Kidney (tissue), 22 donors: ENCODE measurements at places on chromosomes 2 and 18. TPM values are rescaled to one million over a fixed set of nuclear protein-coding genes. Genes with fewer than 3 reads are reported as not detected.

DNA sequence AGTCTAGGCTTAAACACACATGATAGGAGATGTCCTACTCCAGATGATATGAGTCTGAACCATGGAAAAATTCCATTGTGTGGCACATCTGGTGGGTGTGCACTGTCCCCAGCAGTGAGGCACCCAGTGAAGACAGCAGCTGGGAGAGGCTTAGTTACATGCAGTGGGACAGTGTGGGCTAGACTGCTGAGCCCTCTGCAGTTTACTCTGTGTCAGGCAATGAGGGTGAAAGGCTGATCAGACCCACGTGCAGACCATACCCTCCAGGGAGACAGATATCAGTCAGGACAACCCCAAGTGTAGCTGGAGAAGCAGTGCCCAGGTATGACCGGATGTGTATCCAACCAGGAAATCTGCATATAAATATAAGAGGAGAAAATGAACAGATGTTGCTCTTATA lies 13.4 kb downstream of the IL37 start:
- no peak overlapping the region for H3K27ac ChIP-seq
- no peak for DNase-seq
- H3K4me1 ChIP-seq = no peaks in the 10 kb centered on the region
- no peaks in the 10 kb centered on the region for H3K36me3 ChIP-seq
- H3K4me3 ChIP-seq = no peak overlapping the region

- H3K27ac ChIP-seq = no peak overlapping the region
- H3K4me3 ChIP-seq = no peak overlapping the region
- H3K27me3 ChIP-seq = no peaks in the 10 kb centered on the region
- peaks cover 19% of the 10 kb centered on the region for H3K4me1 ChIP-seq
Observed at GRCh38 chr2:47896450-47896968, 9.8 kb downstream of the FBXO11 start.

GRCh38 chr2:1516798-1517060 lies 103.5 kb downstream of the TPO start:
- no peaks in the 10 kb centered on the region for H3K4me1 ChIP-seq
- no peaks in the 10 kb centered on the region for H3K27me3 ChIP-seq
- no peaks in the 10 kb centered on the region for H3K36me3 ChIP-seq
- H3K4me3 ChIP-seq = no peak overlapping the region

DNA sequence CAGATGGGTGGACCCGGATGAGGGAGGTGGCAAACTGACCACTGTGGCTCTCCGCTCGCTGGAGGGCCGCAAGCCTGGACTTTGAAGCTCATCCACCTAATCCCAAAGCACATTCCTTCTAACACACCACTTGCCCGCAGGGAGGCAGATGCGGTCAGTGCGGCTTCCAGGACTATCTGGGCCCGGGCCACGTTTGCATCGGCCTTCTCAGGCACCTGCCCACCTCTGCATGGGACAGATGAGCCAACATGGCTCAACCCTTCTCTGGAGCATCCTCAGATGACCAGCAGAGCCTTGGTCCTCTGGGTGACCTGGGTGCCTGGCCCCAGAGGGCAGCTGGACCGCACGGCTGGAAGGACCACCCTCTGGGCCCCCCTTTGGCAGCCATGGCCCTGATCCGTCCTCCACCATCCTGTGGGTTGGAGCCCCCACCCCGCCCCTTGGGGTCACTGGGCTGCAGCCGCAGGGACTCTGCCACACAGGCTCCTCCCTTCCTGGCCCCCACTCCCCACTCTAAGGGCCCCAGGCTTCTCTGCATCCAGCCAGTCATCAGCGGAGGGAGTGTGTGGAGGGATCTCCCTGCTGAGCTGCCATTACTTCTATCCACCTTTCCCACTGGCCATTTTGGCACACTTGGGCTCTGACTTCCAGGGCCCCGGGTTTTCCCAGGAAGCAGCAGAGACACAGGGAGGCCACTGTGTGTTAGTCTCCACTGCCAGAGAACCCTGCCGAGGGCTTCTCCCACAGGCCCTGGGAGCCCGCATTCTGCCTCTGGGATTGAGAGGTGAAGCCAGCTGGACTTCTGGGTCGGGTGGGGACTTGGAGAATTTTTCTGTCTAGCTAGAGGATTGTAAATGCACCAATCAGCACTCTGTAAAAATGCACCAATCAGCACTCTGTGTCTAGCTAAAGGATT lies 12.3 kb downstream of the HDAC4 start:
- peak; percentile 56 for DNase-seq
- no peaks in the 10 kb centered on the region for H3K36me3 ChIP-seq
- no peak overlapping the region for H3K27ac ChIP-seq
- no peak overlapping the region for H3K4me3 ChIP-seq
- H3K27me3 ChIP-seq = no peaks in the 10 kb centered on the region

GRCh38 chr2:229860334-229860733 lies 61.5 kb downstream of the TRIP12 start:
- DNase-seq = no peak
- no peaks in the 10 kb centered on the region for H3K27me3 ChIP-seq
- no peak overlapping the region for H3K27ac ChIP-seq
- peaks cover 5% of the 10 kb centered on the region for H3K36me3 ChIP-seq
- H3K4me3 ChIP-seq = no peak overlapping the region

DNA sequence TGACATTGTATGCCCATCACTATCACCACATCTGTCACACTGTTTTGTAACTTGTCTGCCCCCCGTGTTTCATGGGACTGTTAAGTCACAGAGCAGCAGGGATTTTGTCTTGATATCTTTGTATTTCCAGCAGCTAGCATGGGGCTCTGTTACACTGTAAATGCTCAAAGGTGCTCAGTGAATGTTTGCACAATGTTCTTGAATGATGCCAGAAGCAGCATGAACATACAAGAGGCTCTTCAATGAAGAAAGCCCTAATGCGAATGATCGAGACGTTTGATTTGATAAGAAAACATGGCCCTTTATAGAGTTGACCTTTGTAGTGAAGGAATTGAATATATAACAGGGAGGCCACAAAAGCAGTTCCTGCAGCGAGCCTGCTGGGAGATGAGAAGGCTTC lies 120.9 kb upstream of the TTC39C start:
- H3K36me3 ChIP-seq = no peaks in the 10 kb centered on the region
- H3K27ac ChIP-seq = no peak overlapping the region
- no peaks in the 10 kb centered on the region for H3K4me1 ChIP-seq
- no peak for DNase-seq

DNA sequence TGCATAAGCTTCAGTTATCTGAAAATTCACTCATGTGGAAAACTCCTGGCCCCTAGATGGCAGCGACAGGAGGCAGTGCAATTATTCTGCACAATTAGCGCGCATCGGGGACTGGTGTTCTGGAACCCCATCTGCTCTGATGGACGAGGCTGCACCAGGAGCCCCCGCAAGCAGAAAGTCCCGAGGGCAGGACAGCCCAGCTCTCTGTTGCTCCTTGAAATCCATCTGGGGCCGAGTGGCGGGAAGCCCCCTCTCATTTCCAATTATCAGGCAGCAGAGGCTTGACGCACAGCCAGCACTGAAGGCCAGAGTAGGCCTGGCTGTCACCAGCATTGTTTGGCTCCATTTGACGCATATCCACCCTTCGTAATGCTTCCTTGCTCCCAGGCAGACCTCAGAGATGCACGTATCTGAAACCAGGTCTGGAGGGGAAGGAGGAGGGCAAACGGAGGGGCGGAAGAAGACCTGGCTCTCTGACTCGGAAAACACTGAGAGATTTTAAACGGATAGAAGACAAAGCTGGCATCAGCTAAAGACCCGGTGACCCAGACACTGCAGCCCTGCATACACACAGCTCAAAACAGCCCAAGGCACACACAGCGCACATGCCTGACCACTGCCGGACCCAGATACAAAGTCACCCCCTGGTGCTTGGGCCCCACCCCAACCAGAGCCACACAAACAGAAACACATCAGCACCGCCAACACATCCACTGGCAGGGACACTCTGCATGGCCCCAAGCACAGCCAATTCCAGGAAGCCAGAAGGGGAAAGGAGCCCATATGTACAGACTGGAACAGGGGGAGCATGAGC lies 69.8 kb downstream of the TNS1 start:
- peak overlapping the region; percentile 39 for H3K4me3 ChIP-seq
- H3K27me3 ChIP-seq = no peaks in the 10 kb centered on the region
- peak overlapping the region; percentile 91 for H3K27ac ChIP-seq
- peaks cover 30% of the 10 kb centered on the region for H3K36me3 ChIP-seq
- peak; percentile 75 for DNase-seq
- H3K4me1 ChIP-seq = peaks cover 94% of the 10 kb centered on the region

DNA sequence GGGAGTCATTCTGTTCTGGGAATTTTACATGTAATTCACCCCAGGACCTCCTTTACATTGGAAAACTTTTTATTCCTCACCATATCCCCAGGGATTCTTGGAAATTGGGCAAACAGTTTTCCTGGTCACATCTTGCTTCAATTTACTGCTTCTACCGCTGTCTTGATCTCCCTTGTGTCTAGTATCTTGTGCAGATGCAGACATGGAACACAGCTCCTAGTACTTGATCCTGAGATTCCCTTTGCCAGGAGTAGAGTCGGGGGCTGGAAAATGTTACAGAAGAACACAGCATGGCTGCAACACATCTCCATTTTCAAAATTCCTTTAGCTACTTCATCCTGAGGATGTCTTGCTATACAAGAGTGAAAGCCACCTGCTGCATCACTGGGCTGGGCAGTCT lies 472.8 kb downstream of the PLCL1 start:
- no peaks in the 10 kb centered on the region for H3K27me3 ChIP-seq
- no peaks in the 10 kb centered on the region for H3K36me3 ChIP-seq
- H3K4me1 ChIP-seq = peaks cover 4% of the 10 kb centered on the region
- DNase-seq = no peak

DNA sequence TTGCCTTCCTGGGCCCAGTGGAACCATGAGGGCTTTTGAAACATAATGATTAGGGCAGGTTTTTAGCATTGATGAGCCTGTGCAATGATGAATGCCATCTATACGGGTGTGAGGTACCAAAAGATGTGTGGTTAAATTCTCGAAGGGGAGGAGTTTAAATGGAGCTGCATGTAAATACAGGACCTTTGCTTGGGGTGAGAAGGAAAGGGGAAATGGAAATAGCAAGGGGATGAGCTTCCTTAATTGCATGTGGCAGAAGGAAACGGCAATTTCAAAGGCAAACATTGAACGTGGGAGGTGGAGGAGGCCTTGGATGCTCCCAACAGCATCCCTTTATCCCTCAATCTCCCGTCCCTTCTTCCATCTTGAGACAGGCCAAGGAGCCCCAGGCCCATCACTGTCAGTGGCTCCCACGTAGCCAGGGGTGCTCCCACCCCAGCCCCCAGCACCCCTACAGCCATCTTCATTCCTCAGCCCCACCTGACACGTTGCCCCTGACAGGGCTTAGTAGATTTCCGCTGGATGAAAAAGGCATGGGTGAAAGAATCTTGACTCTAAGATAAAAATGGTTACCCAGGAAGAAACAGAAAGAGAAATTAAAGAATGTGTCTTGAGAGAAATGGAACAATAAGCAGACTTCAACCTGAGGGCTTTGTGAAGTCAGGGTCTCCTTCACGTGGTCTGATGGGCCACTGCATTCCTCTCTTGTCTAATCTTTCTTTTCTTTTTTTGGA lies 32.5 kb downstream of the INPP5D start:
- no peak overlapping the region for H3K4me3 ChIP-seq
- peak; percentile 16 for DNase-seq
- no peaks in the 10 kb centered on the region for H3K36me3 ChIP-seq
- no peak overlapping the region for H3K27ac ChIP-seq
- H3K4me1 ChIP-seq = no peaks in the 10 kb centered on the region
- no peaks in the 10 kb centered on the region for H3K27me3 ChIP-seq

DNA sequence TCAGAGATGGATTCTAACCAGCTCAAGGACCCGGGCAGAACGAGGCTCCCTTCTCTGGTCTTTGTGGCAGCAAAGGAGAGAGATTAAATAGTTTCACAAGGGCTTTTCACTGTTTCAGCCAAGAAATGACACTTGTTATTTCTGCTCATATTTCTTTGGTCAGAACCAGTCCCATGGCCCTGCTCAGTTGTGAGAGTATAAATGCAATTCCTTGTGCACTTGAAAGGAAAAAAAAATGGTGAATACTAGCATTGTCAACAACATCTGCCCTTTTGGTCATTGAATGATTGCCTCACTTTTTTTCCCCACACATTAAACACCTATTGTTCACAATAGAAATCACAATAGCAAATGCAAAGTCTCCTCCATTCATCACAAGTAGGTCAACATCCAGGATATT lies 104.4 kb downstream of the RDH14 start:
- no peak overlapping the region for H3K4me3 ChIP-seq
- no peaks in the 10 kb centered on the region for H3K36me3 ChIP-seq
- H3K27me3 ChIP-seq = no peaks in the 10 kb centered on the region
- DNase-seq = no peak
- no peaks in the 10 kb centered on the region for H3K4me1 ChIP-seq

DNA sequence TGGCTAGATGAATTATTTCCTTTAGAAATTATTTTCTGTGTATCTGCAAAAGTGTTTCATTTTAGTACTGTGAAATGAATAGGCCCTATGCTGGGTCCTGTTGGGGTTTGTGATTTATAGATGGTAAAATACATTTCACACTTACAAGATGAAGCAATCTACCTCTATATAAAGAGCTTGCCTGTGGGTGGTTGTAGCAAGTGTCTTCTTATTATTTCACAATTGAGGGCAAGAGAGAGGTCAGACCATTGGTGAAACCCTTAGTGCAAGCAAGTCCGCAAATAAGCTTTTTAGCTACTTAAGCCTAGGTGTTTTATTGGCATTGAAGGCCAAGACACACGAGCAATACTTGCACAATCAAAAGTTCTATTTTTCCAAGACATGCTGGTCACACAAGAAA lies 153.1 kb downstream of the FMNL2 start:
- no peak overlapping the region for H3K4me3 ChIP-seq
- no peak for DNase-seq
- H3K36me3 ChIP-seq = no peaks in the 10 kb centered on the region
- H3K27me3 ChIP-seq = no peaks in the 10 kb centered on the region
- H3K27ac ChIP-seq = no peak overlapping the region
- peaks cover 30% of the 10 kb centered on the region for H3K4me1 ChIP-seq

The MYOM1 gene
- polyA plus RNA-seq = 2.1 TPM

The KCNG3 gene
- polyA plus RNA-seq = 0.19 TPM

The RAPGEF4 gene
- 3.8 TPM for polyA plus RNA-seq

The HDAC4 gene
- polyA plus RNA-seq = 2.2 TPM
